ENCODE measurements at places on chromosomes 6 and 20.
A peak's percentile ranks its signal among the peaks of the same experiment; 100 is the strongest.

- no peak for DNase-seq
Observed at GRCh38 chr6:167580619-167580911, 246.1 kb upstream of the AFDN start.

GRCh38 chr20:20139403-20139802, 87.1 kb downstream of the CFAP61 start:
- DNase-seq = no peak

DNA sequence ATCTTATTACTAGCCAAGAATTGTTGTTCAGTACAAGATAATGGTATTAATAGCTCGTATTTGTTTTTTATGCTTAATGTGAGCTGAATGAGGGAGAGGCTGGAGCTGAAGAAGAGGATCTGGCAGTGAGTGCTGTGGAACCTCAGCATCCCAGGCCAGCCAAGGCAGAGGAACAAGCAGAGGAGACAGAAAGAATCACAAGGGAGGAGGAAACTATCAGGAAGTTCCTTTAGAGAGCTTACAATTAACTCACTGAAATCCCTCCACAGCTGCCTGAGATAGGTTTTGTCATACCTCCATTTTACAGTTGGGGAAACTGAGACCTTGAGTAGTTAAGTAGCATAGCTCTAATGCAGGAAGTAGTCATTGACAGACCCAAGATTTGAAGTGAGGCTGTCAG, 39.9 kb upstream of the TULP4 start:
- DNase-seq = no peak

DNA sequence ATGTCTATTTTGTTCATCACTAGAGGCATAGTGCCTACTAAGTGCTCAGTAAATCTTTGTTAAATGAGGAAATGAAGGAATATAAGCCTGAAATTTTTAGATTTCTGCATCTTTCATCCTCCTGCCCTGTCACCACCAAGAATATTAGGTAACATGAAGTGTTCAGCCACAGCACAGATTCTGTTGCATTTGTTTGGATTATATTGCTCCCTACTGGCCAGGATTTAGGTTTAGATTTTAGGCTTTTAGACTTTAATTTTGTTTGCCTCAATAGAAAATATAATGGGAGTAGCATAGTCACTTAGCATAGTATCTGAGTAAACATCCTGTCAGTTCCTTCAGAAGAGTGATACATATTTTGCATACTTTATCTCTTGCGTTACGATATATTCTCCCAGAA, 14.2 kb downstream of the FARS2 start:
- DNase-seq = no peak

- DNase-seq = no peak
Observed at GRCh38 chr6:1687402-1687801, 77.7 kb downstream of the FOXC1 start.

GRCh38 chr6:68134796-68135195, 500.3 kb upstream of the ADGRB3 start:
- no peak for DNase-seq

GRCh38 chr6:160733050-160733646, 31.1 kb downstream of the PLG start:
- peak; percentile 82 for DNase-seq

- no peak for DNase-seq
Observed at GRCh38 chr6:134374491-134375219, 56.7 kb upstream of the SGK1 start.

DNA sequence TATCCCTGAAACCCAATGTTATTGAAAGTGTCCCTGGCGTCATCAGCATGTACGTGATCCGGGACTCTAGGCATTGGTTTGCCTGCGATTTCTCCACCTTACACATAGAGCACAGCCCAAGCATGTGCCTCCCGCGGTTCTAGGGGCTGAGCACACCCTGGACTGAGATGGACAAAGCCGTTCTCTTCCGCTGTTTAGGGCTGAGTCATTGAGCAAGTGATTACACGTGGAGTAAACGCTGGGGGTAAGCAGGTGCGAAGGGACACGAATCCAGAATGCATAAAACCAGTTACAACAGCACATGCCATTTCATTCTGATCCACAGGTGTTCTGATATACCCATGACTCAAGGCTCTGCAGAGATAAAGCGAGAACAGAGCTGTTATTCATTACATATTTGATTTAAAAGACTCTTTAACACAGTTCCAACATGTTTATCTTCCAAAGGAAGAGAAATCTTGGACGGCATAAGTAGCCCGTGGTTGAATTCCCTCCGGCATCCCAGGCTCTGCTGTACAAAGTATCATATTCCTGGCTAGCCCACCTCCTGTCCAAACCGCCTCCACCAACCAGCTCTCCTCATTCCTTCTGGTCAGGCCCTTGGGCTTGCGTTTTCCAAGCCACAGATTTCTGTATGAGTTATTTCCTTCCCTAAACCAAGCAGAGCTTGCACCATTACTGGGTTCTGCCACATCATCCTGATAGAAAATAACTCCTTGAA, 36.1 kb upstream of the THBS2 start:
- no peak for DNase-seq

- DNase-seq = no peak
Observed at GRCh38 chr6:2502096-2502997, 248.4 kb downstream of the MYLK4 start.

- peak; percentile 76 for DNase-seq
Observed at GRCh38 chr6:111721753-111722154, 116.1 kb upstream of the TRAF3IP2 start.

DNA sequence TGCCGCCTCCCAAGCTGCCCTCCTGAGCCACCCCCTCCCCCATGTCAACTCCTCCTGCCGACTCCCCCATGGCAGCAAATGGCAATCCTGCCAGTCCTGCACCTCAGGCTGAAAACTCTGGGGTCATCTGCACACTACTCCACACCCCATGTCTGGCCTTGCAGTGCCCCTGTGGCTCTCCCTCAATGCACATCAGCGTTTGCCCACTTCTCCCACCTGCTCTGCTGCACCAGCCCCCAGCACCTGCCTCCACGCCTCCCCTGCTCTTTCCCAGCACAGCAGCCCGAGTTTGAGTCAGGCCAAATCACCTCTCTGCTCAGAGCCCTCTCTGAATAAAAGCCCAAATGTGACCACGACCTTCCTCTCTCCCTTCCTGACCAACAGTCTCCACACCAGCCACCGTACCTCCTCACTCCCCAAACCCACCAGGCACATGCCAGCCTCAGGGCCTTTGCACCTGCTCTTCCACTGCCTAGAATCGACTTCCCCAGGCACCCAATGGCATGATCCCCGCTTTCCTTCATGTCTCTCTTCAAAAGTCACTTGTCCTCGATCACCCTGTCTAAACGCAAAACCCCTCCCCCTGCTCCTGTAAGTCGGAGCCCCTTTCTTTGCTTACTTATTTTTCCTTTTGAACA, 4.3 kb downstream of the PXDC1 start:
- DNase-seq = no peak

- DNase-seq = peak; percentile 34
Observed at GRCh38 chr6:142478117-142478516, 176.3 kb downstream of the ADGRG6 start.

DNA sequence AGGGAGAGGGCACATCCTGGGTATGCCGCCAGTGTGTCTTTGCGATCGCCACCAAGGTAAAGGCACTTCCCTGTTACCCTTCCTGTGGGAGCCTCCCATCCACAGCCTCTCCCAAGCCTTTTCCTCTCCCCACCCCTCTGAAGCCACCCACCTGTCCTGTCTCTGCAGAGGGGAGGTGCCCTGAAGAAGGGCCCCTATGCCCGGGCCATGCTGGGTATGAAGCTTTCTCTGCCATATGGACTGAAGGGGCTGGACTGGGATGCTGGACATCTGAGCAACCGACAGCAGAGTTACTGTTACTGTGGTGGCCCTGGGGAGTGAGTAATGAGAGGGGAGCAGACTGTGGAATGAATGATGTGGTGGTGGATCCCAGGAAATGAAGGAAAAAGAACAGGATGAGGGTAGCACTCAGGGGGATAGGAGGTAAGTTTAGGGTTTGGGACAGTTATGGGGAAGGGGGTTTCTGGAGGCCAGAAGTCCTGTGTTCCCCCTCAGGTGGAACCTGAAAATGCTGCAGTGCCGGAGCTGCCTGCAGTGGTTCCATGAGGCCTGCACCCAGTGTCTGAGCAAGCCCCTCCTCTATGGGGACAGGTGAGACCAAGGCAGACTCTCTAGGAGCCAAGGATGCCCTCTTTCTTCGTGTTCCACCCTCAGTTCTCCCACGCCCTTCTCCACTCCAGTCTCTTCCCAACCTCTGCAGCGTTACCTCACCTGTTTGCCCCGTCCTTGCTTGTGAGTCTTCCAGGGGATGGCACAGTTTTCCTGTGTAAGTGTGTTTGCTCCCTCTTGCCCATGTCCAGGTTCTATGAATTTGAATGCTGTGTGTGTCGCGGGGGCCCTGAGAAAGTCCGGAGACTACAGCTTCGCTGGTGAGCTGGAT, 2.7 kb downstream of the PHF1 start:
- DNase-seq = no peak

DNA sequence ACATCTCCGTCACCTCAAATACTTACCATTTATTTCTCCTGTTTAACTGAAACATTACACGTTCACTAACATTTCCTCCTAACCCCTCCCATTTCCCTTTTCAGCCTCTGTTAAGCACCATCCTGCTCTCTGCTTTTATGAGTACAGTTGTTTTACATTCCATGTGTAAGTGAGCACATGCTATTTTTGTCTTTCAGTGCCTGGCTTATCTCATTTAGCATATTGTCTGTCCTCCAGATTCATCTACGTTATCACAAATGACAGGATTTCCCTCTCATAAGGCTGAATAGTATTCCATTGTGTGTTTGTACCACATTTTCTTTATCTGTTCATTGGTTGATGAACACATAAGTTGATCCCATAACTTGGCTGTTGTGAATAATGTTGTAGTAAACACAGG, 22.7 kb downstream of the TAF11 start:
- no peak for DNase-seq

- peak; percentile 50 for DNase-seq
Observed at GRCh38 chr6:24907919-24908649, 27.7 kb downstream of the RIPOR2 start.

- DNase-seq = no peak
Observed at GRCh38 chr6:40256831-40257230, 322.6 kb upstream of the MOCS1 start.

DNA sequence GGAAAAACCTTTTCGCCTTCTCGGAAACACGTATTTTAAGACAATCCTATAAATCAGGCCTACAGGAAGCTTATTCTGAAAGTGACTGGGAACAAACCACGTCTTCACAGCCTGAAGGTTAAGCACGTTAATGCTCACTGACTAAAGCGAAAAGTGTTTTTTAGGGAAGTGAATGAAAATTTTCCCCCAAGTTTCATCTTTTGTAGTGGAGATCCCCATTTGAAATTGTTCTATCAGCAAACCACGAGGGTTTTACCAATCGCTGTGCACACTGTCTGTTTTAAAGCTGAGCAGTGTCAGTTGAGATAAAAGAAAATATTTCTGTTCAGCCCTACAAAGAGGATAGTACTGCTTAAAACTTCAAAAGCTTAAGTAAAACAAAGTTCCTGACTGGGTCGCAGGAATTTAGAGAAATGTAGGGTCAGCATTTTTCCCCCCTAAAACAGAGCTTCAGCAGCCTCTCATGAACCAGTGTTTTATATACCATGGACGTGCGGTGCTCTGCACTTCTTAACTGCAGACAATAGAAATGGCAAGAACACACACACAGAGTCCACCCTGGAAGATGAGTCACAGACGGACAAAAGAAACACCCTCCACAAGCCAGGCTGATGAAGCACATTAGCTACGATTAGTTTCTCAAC, 34.9 kb downstream of the SLC22A23 start:
- DNase-seq = peak; percentile 29

Measured in GM12865 (cell line).